ENCODE measurements at places on chromosomes 11 and 22. TPM values are rescaled to one million over a fixed set of nuclear protein-coding genes. Genes with fewer than 3 reads are reported as not detected.

GRCh38 chr22:28899199-28899853 lies 16.0 kb downstream of the ZNRF3 start:
- no peak for DNase-seq

- DNase-seq, result no peak
Measured at GRCh38 chr11:103007521-103007920, 52.0 kb upstream of the MMP13 start.

DNA sequence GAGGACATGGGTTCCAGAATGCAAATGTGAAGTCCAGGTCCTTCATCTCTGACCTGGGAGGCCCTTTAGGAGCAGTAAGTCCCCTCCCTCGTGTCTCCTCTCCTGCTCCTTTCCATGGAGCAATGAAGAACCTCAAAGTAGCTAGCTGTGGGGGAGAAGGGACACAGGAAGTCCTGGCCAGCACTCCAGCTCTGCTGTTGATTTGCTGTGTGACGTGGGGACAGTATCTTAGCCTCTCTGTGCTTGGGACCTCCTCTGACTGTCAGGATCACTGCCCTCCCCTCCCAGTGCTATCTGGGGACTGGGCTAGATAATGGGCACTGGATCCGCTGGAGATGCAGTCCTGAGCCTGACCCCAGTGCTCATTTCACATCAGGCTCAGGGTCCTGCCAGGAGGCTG lies 1.1 kb upstream of the APOBEC3H start:
- no peak for DNase-seq

DNA sequence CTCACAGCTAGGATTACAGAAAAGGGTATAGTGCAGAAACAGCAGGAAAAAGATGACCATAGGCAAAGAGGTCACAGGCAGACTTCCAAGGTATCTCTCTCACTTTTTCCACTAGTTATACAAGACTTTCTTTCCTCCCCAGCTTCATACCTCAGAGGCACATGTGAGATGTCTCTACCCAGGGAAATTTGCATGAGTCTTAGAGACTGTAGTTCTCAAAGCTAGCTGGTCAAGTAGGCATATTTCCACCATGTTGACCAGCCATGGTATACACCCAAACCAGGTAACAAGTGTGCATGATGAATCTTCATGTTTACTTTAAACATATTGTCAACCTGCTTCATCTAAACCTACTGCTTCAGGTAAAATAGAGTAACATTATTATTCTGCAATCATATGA lies 27.9 kb downstream of the PRMT3 start:
- no peak for DNase-seq

GRCh38 chr11:10908215-10908951 lies 50.5 kb upstream of the ZBED5 start:
- peak; percentile 26 for DNase-seq

DNA sequence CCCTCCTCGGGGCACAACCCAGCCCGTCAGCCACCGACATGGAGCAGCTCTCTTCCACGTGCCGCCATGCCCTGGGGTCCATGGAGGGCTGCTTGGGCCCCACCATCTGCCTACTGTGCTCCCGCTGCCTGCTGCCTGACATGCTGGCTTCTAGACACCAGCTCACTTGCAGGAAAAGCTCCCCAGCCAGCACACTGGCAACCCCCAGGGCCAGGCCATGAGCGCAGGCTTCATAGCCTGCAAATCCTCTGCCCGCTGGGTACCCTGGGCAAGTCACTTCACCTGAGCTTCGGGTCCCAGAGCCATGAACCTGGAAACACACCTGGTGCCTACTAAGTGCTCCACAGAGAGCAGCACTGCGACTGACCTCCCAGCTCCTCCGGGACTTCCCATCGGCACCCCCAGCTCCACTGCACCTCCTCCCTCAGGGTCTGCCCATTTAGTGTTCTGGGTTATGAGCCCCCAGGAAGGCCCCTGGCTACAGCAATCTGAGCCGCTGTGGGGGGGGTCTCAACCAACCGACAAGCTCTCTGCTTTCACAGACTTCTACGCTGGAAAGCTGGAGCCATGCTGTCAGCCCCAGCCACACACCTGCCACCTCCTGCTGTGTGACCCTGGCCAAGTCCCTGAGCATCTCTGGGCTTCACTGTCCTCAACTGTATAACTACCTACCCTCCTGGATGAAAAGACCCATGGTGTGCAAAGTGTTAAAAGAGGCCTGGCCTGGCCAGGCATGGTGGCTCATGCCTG lies 139.2 kb downstream of the CRYBB2 start:
- DNase-seq, result no peak

DNA sequence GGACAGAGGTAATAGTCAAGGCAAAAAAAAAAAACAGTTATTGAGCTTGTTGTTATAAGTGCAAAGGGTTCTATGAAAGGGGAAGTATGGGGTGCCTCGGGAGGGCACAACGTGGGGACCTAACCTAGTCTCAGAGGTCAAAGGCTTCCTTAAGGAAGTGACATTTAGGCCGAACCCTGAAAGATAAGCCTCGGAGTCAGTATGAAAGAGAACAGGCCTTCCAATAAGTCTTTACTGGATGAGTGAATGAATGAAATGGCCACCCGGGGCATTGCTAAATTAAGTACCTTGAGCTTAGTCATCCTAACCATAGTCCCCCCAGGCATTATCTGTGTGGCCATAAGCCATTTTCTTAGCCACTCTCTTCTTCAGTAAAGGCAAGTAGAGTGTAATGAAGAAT lies 19.7 kb downstream of the FLI1 start:
- no peak for DNase-seq

DNA sequence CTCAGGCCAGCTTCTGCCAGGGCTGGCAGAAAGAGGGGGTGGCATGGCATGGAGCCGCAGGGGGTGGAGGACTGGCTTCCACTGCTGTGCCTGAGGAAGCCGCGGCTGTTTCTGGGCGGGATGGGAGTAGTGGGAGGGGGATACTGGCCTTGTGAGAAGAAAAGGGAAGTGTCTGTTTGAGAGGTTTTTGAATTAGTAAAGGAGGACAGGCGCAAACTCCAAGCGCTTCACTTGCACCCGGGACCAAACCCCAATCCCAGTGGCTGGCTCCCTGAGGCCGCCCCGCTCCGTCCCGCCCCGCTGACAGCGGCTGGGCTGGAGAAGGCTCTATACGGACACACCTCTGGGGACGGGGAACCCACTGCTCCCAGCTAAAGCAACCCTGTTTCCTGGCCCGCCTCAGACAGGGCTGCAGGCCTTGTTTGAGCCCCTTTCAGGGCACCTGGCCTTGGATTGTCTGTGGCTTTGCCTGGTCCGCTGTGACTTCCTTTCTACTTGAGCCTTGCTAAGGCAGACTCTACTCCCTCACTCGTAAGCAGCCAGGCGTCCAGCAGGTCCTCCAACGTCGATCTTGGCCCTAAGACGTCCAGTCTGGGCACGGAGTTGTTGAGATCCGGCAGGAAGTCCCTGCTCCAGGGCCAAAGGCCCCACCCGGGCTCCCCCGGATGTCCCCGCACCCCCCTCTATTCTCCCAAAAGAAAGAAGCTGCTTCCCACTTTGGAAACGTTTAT lies 2.2 kb downstream of the APOA1 start:
- no peak for DNase-seq

DNA sequence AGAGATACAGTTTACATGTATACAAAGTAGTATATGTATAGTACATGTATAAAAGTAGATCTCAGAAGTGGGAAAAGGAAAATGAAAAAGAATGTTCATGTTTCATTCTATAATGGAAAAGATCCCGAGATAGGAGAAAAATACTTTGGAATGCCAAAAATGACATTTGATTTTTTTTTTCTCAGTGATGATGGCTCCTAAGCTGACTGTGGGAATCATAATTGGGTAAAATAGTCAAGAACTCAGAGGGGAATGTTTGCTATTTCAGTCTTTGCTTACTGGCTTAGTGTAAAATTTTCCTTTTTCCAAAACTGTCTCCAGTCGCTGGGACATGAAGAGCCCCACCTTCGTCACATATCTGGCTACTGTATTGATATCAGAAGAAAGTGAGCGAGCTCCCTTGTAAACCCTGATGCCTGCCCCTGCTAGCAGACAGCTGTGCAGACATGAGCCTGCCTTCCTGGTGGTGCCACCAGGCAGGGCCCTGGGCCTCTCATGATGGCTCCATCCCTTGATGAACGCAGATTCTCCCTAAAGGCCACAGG lies 944.6 kb downstream of the NTM start:
- no peak for DNase-seq

DNA sequence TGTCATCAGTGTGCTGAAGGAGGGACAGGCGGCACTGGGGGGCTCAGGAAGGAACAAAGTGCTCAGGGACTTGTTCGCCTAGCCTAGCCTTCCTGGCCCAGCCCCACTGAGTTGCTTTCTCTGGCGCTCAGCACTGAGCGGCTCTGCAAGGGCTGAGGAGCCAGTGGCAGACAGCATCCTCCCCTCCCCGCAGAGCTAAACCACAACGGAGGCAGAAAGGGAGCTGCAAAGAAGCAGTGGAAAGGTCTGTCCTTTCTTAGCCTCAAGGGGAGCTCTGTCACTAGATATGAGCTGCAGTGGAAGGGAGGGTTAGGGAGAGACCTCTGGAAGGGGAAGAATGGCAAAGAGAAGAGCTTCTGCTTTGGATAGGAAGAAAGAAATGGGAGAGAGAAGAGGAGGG lies 89.7 kb upstream of the PHOX2A start:
- peak; percentile 69 for DNase-seq

GRCh38 chr22:48494256-48494967 lies 1333.3 kb downstream of the BRD1 start:
- DNase-seq, result no peak

GRCh38 chr22:28249402-28249801 lies 330.3 kb upstream of the PITPNB start:
- DNase-seq, result no peak

- no peak for DNase-seq
Measured at GRCh38 chr11:12494699-12495098, 117.3 kb downstream of the PARVA start.

DNA sequence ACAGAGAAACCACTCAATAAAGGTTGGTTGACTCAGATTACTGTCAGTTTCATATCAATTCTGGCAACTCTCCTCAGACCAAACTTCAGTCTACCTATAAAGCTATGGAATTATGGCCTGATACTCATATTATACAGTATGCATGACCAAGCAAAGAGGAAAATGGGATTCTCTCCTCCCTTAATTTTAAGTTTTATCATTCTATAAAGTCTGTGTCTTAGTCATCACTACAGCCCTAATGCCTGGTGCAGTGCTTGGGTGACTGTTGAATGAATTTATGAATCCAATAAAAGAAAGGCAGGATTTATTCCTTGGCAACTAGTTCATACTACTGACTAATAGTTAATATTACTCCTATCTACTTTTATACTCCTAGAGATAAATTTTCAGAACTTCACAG lies 37.6 kb upstream of the GRAMD1B start:
- no peak for DNase-seq

- DNase-seq, result peak; percentile 82
Measured at GRCh38 chr11:122215244-122215992, 99.4 kb upstream of the BLID start.

DNA sequence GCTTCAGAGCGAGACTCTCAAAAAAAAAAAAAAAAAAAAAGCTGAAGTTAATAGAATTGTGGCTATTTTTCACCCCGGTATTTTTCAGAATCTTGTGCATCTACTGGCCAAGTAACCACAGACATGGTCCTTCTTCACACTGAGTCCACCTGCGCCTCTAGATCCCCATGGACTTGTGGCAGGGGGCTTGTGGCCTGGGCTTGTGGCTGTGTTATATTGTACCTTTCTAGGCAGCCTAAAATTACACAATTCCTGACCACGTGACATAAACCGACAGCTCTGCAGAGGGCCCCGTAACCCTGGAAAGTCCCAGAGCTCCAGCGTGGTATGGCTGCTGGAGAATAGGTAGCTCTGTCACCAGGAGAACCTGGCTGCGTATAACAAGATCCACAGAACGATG lies 10.9 kb upstream of the NAALADL1 start:
- DNase-seq, result no peak

DNA sequence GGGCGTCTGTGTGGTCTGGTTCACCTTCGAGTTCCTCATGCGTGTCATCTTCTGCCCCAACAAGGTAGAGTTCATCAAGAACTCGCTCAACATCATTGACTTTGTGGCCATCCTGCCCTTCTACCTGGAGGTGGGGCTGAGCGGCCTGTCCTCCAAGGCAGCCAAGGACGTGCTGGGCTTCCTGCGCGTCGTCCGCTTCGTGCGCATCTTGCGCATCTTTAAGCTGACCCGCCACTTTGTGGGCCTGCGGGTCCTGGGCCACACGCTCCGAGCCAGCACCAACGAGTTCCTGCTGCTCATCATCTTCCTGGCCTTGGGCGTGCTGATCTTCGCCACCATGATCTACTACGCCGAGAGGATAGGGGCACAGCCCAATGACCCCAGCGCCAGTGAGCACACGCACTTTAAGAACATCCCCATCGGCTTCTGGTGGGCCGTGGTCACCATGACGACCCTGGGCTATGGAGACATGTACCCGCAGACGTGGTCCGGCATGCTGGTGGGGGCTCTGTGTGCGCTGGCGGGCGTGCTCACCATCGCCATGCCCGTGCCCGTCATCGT lies 37.3 kb downstream of the KCNC1 start:
- no peak for DNase-seq

- no peak for DNase-seq
Measured at GRCh38 chr11:1263010-1263409, 40.1 kb downstream of the MUC5B start.

DNA sequence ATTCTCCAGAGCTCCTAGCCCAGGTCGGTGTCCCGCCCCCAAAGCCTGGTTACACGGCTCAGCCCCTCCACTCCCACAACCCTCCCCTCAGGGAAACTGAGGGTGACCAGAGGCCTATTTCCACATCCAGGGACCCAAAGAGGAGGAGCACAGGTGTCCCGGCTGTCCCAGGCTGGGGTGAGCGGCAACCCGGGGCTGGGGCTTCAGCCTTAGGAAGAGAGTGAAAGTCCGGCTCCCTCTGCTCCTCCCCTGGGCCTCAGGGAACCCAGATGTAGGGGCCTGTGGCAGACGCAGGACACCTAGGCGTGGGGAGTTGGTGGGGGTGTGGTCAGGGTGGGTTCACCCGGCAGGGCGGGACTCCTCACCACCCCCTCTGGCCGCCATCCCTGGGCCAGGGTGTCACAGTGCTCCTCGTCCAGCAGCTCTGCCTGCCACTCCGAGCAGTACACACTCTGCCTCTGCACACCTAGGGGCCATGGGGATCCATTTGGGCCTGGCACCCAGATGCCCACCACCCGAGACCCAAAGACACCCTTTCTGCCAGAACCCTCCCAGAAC lies 63.1 kb downstream of the ARFGAP3 start:
- DNase-seq, result no peak

DNA sequence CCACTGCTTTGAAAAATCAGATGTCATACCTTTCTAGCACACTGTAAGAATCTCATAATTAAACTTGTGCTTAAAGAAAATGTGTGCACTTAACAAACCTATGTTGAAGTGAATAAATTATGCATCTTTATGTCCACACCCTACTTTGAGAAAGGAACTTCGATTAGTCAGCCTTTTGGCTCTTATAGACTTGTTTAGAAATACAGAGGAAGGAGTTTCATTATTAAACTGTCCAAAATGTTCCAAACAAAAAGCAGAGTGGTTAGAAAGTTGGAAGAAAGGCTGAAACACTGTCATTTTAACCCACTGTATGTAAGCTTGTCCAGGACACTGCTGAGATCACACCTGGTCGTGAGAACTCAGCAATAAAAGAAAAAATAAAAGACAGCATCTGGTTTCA lies 863.2 kb upstream of the CHORDC1 start:
- no peak for DNase-seq

CCDC89 gene
- not detected for total RNA-seq

MUC2 gene
- 0.60 TPM for total RNA-seq

DGAT2 gene
- total RNA-seq, result 3.3 TPM

OR6T1 gene
- not detected for total RNA-seq

FAM118B gene
- 35.3 TPM for total RNA-seq

SCGB1D2 gene
- total RNA-seq, result not detected

ADAMTS15 gene
- total RNA-seq, result 3.7 TPM

SEPTIN3 gene
- 24.0 TPM for total RNA-seq

DLAT gene
- total RNA-seq, result 60.4 TPM

SMTNL1 gene
- 0.26 TPM for total RNA-seq

KRTAP5-9 gene
- total RNA-seq, result not detected

KIAA1671 gene
- 24.0 TPM for total RNA-seq

Measured in WTC11 (cell line).